ENCODE measurements at places on chromosomes 5 and 9.

- DNase-seq, result no peak
Observed at GRCh38 chr5:76960004-76960625, 7.3 kb downstream of the CRHBP start.

DNA sequence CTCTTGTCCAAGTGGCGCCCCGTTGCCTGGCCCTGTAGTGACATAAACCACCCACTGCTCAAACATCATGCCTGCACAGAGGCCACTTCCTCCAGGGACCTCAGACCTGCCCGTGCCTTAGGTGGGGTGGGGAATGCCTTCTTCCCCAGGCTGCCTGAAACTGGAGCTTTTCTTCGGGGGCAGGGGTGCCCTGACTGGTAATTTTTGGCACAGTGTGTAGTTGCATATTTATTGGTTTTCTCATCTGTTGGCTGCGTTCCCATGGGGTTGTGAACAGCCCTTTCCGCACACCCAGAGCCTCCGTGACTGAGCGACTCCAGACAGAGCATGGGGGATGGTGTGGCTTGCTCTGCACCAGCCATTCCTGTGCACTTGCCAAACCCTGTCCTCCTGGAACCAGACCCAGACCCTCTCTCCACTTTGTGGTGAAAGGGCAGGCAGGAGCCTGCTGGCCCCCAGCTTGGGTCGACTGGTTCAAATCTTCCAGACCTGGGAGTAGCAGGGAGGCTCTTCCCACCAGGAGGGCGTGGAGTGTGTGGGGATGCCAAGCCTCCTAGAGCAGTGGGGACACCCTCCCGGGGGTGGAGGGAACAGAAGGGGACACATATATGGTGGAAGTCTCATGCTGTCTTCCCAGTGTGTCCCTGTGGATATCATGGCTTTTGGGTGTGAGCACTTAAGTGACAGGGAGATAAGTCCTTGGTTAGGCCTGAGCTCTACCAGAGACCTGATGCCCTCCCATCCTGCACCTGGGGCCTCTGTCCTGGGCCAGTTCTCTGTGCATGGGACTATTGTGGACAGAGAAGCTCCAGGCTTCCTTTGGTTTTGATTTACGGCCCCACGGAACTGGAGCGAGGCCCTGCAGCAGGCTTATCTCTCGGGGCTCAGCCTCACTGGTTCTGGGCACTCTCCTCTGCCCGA, 39.6 kb downstream of the WNK2 start:
- DNase-seq, result no peak

- no peak for DNase-seq
Observed at GRCh38 chr5:180323160-180323559, 30.0 kb downstream of the GFPT2 start.

DNA sequence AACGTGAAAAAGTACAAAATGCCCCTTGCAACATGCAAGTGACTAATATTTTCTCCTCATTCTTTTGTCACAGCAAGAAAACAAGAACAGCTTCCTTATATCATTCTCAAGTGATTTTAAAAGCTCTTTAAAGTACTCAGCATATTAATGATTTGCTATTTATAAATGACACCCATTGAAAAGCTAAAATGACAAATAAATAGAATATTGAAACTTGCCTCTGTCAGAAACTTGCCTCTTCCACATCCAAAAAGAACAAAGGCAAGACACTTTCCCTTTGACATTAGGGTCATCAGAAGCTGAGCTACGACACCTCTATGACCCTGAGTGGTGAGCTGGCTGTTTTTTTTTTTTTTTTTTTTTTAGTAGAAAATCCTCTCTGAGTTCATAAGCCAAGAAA, 339.6 kb upstream of the ITGA1 start:
- no peak for DNase-seq

DNA sequence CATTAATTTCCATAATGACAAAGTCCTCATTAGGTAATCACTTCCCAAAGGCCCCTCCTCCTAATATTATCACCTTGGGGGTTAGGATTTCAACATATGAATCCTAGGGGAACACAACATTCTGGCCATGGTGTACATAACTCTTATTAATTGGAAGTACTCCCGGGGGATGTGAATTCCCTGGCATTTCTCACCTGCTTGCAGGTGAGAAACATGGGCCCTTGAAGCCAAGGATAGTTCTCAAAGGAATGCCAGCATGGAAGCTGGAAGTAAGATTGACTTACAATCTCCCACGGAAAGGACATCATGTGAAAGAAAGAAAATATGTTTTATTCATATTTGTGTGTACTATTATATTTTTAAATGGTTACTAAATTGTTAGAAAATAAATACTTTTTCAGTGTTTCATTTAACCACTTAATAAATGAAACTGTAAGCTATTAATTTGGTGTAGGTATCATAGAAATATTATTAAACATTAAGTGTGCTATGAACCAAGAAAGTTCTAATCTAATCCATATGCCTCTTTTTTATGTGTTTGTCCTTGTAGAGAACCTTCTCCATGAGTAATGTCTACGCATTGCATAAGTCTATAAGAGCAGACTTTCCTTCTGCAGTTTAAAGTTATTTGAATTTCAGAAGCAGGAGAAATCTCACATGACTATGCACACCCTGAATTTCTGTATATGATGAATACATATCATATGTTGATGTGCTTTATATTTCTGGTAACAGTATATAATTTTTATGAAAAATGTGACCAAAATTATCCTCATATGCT, 59.4 kb downstream of the ANXA1 start:
- DNase-seq, result no peak

- DNase-seq, result no peak
Observed at GRCh38 chr9:1207686-1208085, 157.5 kb downstream of the DMRT2 start.

DNA sequence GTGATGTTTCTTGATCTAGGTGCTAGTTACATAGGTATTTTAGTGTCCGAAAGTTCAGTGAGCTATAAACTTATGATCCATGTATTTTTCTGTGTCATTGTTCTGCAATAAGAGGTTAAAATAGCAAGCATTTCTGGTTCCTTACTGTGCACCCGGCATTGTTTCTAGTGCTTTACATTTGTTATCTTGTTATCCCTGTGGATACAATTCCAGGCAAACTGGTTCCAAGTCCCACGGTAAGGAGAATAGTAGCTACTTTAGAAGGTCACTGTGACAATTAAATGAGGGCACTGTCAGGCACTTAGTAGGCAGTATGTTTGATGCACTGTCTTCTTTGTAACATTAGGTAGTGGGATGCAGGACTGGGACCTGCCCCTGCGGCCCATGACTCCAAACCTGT, 9.0 kb downstream of the FUBP3 start:
- DNase-seq, result no peak

DNA sequence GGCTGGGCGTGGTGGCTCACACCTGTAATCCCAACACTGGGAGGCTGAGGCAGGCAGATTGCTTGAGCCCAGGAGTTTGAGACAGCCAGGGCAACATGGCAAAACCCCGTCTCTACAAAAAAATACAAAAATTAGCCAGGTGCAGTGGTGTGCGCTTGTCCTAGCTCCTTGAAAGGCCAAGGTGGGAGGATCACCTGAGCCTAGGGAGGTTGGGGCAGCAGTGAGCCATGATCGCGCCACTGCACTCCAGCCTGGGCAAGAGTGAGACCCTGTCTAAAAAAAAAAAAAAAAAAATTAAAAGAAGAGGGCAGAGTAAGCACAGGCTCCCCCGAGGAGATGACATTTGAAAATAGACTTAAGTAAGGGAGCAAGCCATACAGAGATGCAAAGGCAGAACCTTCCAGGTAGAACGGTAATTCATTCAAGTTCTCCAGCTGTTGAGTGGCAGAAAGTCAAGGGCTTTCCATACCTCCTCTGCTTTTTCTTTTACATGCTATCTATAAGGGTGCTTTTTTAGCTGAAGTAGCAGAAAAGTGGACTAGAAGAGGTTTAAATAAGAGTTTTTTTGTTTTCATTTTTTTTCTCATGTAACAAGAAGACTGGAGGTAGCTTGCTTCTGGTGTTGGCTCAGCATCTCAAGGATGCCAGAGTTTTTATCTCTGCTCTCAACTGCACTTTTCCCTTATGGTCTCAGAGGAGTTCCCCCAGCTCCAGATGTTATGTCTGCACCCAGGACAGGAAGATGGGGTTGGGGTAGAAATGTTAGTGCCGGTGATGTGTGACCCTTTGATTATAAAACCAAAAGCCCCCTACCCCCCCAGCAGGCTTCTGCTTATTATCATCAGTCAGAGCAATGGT, 40.8 kb downstream of the ERGIC1 start:
- no peak for DNase-seq

GRCh38 chr9:650362-650761, 191.1 kb upstream of the DMRT1 start:
- no peak for DNase-seq

GRCh38 chr5:12876541-12877298, 972.5 kb upstream of the CTNND2 start:
- DNase-seq, result no peak

GRCh38 chr9:1554081-1555035, 460.8 kb upstream of the SMARCA2 start:
- no peak for DNase-seq

DNA sequence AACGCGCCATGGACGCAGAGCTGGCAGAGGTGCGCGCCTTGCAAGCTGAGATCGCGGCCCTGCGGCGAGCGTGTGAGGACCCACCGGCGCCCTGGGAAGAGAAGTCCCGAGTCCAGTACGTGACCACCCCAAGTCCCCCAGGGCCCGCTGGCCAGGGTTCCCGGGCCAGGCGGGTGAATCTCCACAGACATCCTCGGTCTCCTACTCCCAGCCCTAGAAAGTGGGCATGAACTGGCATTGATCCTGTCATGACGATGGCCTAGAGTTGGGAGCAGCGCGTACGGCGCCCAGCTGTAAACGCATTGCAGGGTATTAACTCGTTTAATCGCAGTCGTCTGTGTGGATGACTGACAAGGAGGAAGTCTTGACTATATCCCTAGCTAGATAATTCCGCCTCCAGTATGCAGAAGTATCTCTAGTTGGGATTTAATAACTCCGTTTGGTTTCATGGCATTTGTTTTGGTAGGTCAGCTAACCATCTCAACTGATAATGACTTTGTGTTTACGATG, 293 bp downstream of the CENPP start:
- DNase-seq, result no peak

DNA sequence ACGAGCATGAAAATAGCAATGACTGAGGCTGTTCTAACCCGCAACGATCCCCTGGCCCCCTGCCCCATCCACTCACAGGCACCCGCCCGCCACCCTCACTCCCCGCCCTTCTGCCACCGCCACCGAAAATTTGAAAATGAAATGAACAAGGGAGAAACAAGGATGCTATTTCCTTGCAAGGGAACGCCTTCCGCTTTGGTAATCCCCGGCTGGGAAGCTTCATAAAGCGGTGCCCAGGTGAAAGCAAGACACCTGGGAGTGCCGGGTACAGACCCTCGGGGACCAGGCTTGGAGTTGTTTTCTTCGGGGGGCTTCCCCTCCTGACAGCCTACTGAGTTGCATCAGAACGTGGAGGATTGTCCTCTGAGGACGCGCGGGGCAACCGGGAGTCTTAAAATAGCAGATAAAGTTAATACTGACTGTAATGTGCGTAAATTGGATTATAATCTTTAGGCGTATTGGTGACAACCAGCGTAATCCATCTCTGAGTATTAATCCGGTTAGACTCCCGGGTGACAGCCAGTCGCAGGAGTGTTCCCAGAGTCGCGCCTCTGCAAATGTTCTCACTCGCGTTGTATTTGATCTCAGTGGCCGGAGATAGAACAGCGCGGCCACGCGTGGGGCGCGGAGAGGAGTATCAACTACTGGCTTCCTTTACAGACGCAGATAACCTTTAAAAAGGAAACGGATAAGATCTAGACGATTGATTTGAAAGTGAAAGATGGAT, 885 bp upstream of the MLLT3 start:
- DNase-seq, result peak; percentile 30

- no peak for DNase-seq
Observed at GRCh38 chr5:17398866-17399835, 98.9 kb upstream of the TAF11L2 start.

DNA sequence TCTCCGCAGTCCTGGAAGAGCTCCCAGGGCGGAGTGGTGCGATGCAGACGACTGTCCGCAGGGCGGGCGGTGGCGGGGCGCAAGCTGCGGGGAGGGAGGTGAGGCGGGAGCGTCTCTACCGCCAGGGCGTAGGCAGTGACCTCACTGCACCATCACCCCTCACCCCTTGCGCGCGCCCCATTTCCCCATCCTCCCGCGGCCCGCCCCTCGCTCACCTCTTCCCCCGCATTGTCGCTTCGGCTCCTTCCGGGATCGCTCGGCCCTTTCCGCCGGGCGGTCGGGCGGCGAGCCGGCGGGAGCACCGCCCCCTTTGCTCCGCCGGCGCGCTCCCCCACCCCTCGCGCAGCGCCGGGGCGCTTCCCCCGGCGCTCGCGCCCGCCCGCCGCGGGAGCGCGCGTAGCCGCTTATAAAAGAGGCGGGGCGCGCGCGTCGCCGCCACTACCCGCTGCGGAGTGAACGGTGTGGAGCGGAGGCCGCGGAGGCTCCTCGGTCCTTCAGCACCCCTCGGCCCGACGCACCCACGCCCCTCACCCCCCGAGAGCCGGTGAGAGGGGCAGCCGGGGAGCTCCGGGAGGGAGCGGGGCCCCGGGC, at the start of gene SPTAN1:
SPTAN1 (plus strand) TSS at position 435 of the 591 bp plus-strand sequence. CDS start 14,154 bp downstream, outside the sequence.
- peak; percentile 98 for DNase-seq

DNA sequence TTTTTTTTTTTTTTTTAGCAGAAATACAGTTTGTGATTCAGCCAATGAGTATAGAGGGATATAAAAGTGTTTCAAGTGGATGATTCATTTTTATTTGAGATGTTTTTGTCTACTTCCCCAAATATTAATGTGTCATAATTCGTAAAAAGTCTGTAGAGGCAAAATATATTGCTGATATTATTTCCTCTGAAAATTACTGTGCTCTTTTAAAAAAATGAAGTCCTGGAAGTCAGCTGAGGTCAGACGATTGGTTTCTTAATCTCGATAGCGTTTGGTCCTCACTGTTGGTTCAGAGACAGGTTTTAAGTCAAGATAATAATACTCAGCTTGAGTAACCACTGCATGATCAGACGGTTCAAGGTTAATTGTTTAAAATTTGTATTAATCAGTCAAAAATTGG, 19.5 kb downstream of the IL9 start:
- no peak for DNase-seq

DNA sequence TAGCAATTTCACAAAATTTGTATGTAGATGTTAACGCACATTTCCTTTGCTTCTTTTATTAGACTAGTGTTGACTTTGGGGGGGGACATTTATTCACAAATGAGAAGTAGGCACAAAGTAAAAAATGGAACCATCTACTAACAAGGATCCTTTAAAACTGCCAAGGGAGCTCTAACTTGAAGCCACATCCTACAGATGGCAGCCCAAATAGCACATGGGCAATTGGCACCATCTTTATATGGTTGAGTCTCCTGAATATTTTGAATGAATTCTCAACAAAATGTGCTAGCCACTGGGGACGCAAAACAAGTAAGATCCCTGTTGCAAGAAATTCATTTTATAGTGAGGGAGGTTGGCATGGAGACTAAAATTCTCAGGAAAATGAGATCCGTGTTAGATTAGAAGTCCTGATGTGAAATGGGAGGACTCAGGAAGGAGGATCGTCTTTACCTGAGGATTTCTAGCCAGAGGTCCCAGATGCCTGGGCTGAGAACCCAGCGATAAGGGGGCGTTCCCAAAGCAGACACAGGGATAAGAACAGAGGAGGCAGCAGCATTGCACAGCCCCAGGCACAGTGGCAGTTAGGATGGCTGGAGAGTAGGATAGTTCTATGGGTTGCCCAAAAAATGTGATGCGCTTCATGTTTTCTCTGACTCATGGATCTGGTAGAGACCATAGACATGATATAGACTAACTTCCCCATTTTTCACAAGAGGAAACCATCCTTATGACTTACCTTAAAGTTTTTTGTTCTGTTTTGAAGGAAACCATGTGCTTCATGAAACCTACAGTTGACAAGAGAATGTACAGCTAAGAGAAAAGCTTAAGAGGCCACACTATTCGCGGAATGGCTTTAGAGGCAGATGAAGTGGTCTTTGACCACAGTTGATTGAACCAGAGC, 37.4 kb downstream of the C9orf152 start:
- DNase-seq, result no peak

GRCh38 chr5:80225189-80225933, 30.5 kb downstream of the SERINC5 start:
- no peak for DNase-seq

Data from stimulated activated effector memory CD8-positive, alpha-beta T cell treated with anti-CD3 and anti-CD28 coated beads, Interleukin-12 subunit alpha, Interleukin-12 subunit beta, amount 100 ng/mL, for 72 hours (primary cell).